ENCODE measurements at places on chromosomes 1 and 21.
A peak's percentile ranks its signal among the peaks of the same experiment; 100 is the strongest.

- H3K36me3 ChIP-seq, result peaks cover 2% of the 10 kb centered on the region
- no peaks in the 10 kb centered on the region for H3K27me3 ChIP-seq
- H3K4me3 ChIP-seq, result no peak overlapping the region
- H3K4me1 ChIP-seq, result no peaks in the 10 kb centered on the region
Measured at GRCh38 chr1:184596950-184597645, 157.6 kb downstream of the EDEM3 start.

DNA sequence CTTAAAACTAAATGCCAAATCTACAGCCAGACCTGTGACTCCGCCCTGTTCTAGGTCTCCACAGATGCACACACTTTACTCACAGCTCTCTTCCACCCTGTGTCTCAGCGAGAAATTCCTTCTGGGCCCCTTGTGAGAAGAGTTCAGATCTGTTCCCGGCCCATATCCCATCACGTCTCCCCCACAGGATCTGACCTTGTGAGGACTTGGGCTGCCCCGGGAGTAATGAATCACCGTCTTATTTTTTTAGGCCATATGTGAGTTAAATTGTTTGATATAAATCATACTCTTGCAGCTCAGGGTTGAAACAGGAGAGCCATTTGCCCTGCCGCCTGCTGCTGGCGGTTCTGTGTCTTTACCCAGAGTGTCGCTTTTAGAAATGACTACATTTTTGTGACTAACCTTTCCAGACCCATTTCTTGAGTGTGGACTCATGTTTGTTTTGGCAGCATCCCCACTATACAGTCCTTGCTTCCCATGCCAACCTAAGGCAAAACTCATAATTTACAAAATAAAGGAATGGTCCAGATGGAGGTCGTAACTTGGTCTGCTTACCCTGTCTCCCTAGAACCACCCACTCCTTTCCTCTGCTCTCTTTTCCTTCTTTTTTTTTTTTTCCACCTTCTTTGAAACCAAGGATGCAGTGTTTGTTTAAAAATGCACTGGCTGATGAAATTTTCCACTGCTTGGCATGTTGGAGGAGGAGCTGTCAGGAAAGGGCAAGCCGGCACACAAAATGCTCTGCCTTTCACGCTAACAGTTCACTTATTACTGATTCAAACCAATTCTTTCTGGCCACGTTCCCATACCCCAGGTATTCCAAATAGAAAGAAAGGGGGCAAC lies 98.0 kb upstream of the C1orf105 start:
- no peak overlapping the region for H3K4me3 ChIP-seq
- H3K27ac ChIP-seq, result peak overlapping the region; percentile 74
- H3K4me1 ChIP-seq, result no peaks in the 10 kb centered on the region
- peak; percentile 21 for DNase-seq
- H3K27me3 ChIP-seq, result no peaks in the 10 kb centered on the region

DNA sequence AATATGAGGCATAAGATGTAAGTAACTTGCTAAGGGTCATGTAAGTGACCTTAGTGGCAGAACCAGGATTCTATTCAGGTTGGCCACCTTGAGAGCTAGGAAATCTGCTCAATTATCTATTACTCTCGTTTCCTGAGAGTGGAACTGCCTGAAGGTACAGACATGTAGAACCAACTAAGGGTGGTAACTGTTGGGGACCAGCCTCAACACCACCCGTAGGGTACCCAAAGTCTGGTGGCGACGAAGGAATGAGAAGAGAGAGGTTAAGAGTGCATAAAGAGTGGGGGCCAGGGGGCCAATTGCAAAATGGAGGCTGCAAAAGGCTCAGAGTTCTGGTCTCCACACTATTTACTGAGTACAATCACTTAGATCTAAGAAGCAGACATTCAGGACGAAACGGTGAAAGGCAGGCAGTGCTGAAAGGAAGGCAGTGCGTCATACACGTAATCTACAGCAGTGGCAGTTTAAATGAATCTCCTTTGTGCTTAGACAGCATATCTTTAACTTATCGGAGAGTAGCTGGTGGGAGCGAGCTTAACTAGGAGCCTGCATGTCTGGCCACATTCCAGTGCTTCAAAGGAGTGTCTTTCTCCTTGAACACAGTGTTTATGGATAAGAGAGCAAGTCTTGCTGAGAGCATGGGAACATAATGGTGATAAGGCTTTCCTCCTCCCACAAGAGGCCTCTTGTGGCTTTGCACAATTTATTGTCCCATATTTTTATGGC lies 25.0 kb downstream of the SRSF4 start:
- no peak for DNase-seq
- peak overlapping the region; percentile 29 for H3K27ac ChIP-seq
- H3K36me3 ChIP-seq, result peaks cover 88% of the 10 kb centered on the region
- no peaks in the 10 kb centered on the region for H3K27me3 ChIP-seq
- H3K4me1 ChIP-seq, result no peaks in the 10 kb centered on the region

GRCh38 chr1:236110137-236110536 lies 32.2 kb upstream of the GPR137B start:
- no peaks in the 10 kb centered on the region for H3K27me3 ChIP-seq
- no peaks in the 10 kb centered on the region for H3K36me3 ChIP-seq
- no peaks in the 10 kb centered on the region for H3K4me1 ChIP-seq

GRCh38 chr1:232127190-232127589 lies 500.6 kb downstream of the DISC1 start:
- no peaks in the 10 kb centered on the region for H3K36me3 ChIP-seq
- H3K27ac ChIP-seq, result no peak overlapping the region
- H3K4me1 ChIP-seq, result no peaks in the 10 kb centered on the region
- no peak for DNase-seq

GRCh38 chr1:231219422-231220401 lies 21.3 kb upstream of the GNPAT start:
- H3K27me3 ChIP-seq, result no peaks in the 10 kb centered on the region
- no peak for DNase-seq
- H3K4me1 ChIP-seq, result no peaks in the 10 kb centered on the region
- H3K27ac ChIP-seq, result no peak overlapping the region
- H3K4me3 ChIP-seq, result no peak overlapping the region

DNA sequence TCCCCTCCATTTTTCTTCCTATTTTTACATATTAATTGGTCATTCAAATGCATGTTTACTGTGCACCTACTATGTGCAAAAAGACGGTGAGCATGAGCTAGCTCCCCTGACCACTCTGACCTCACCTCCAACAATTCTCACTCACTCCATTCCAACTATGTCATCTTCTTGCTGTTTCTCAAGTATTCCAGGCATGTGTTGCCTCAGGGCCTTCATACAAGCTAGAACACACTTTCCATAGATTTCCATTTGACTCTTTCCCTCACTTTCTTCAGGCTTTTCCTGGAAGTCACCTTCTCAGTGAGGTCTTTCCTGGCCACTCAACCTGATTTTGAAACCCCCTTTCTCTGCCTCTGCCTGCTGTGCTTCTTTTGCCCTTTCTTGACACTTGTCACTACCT lies 32.6 kb downstream of the CHIA start:
- no peaks in the 10 kb centered on the region for H3K36me3 ChIP-seq
- H3K4me3 ChIP-seq, result no peak overlapping the region
- no peaks in the 10 kb centered on the region for H3K4me1 ChIP-seq
- H3K27me3 ChIP-seq, result no peaks in the 10 kb centered on the region

GRCh38 chr1:233022246-233022645 lies 71.8 kb downstream of the NTPCR start:
- no peaks in the 10 kb centered on the region for H3K27me3 ChIP-seq
- H3K4me3 ChIP-seq, result no peak overlapping the region
- H3K4me1 ChIP-seq, result peaks cover 26% of the 10 kb centered on the region
- H3K36me3 ChIP-seq, result no peaks in the 10 kb centered on the region

GRCh38 chr21:35614396-35614921 lies 445.9 kb downstream of the SETD4 start:
- no peak overlapping the region for H3K4me3 ChIP-seq
- no peaks in the 10 kb centered on the region for H3K4me1 ChIP-seq
- DNase-seq, result no peak
- no peak overlapping the region for H3K27ac ChIP-seq

- H3K4me3 ChIP-seq, result peak overlapping the region; percentile 18
- no peaks in the 10 kb centered on the region for H3K36me3 ChIP-seq
- peak overlapping the region; percentile 49 for H3K27ac ChIP-seq
Measured at GRCh38 chr1:234969581-234970400, 158.8 kb downstream of the TOMM20 start.

DNA sequence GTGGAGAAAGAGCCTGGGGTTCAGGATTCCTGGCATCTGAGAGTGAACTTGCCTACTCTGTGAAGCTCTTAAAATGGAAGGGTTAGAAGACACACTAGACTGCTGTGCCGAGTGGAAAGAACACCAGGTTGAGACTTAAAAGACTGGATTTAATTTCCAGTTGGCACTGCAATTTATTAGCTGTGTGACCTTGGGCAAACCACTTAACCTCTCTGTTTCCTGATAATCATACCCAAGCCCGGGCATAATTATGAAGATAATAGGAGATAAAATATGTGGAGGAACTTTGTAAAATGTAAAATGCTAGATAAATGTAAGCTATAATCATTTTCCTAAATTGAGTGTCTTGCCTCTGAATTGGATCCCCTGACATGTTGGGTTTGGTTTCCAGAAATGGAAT lies 4.7 kb upstream of the LHX4 start:
- H3K4me1 ChIP-seq, result peaks cover 15% of the 10 kb centered on the region
- no peaks in the 10 kb centered on the region for H3K36me3 ChIP-seq

DNA sequence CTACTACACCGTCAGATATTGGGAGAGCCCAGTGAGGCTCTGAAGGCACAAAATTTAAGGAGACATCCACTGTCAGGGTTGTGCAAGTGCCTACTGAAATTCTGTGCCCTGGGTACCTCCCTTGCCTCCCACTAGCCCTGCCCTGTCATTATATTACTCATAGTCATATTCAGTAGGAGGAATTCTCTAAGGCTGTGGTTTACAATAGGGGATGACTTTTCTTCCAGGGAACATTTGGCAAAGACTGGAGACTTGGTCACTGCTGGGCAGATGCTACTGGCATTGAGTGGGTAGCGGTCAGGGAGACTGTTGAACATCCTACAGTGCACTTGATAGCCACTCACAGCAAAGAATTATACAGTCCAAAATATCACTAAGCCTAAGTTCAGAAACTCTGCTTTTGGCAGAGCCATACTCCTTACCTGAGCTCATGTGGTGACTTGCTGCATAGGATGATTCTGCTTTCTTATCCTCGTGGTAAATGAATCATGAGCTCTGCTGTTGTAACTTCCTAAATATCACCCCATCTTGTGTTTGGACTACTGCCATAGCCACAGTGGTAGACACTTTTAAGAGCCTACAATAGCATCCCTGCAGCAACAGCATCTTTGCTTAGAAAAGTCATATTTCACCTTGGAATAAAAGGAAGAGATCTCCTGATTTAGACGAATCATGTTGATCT lies 563.4 kb upstream of the PLXNA2 start:
- no peak overlapping the region for H3K27ac ChIP-seq
- DNase-seq, result no peak
- H3K27me3 ChIP-seq, result no peaks in the 10 kb centered on the region
- H3K36me3 ChIP-seq, result no peaks in the 10 kb centered on the region

- peaks cover 25% of the 10 kb centered on the region for H3K36me3 ChIP-seq
- no peaks in the 10 kb centered on the region for H3K4me1 ChIP-seq
- no peak for DNase-seq
Measured at GRCh38 chr1:151898519-151898991, 10.8 kb downstream of the THEM4 start.

DNA sequence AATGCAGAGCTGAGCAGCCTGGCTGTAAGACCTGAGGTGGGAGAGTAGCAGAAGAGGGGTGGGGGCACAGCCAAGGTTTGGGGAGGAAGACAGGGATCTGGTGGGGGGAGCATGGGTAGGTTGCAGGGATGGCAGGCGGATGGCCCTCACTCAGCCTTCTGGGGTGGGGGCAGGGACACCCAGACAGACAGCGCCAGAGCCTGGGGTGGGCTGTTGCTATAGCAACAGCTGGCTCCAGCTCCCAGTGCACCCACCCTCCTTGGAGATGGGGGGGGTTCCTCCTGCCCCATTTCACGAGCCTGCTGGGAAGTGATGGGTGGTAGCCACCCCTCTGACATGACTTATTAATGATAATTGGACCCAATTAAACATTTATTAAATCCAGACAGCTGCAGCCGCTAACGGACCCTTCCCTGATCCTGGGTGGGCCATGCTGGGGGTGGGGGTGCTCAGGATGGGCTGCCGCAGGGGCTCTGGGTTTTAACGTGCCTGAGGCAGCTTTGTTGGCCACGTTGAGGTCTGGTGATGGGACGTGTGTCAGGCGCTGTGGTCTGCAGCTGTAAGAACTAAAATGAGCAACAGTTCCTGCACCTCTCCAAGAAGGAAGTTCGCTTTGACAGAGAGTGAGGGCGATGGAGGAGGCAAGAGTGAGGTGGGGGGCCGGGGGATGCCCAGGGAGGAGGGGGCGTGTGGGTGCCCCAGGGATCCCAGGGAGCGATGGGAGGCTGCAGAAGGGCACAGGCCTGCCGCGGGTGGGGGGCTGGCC lies 19.4 kb downstream of the AGRN start:
- no peak overlapping the region for H3K27ac ChIP-seq
- no peak for DNase-seq
- H3K4me1 ChIP-seq, result peaks cover 19% of the 10 kb centered on the region
- H3K4me3 ChIP-seq, result no peak overlapping the region

DNA sequence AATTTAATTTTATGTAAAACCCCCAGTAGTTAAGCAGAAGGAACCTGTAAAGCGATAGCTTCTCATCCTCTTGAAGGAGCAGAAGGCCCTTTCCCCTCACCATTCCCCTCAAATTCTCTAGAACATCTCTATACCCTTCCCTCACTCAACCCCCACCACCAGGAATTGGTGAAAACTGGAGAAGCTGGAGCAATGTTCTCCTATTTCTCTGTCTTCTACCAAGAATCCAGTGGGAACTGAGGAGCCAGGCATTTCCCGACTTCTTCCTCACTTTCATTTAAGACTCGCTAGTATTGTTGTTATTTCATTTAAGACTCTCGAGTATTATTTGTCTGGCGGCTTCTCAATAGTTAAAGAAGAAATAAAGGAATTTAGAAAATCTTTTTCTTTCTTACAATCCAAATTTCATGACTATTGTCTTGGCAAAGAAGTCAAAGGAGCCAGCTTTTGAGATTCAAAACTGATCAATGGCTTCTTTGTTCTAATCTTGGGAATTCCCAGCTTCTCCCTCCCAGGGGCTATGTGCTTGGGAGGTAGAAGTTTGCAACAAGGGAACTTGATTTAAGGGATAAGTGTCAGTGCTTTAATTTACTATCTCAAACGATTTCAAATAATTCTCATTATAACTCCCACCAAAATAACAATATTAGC lies 253.3 kb upstream of the ADGRL2 start:
- H3K27me3 ChIP-seq, result no peaks in the 10 kb centered on the region
- no peak for DNase-seq
- H3K27ac ChIP-seq, result no peak overlapping the region
- H3K4me3 ChIP-seq, result peak overlapping the region; percentile 18
- no peaks in the 10 kb centered on the region for H3K4me1 ChIP-seq
- H3K36me3 ChIP-seq, result no peaks in the 10 kb centered on the region

GRCh38 chr1:92482665-92483609 lies 3.8 kb downstream of the GFI1 start:
- H3K27ac ChIP-seq, result no peak overlapping the region
- H3K27me3 ChIP-seq, result peaks cover 88% of the 10 kb centered on the region
- DNase-seq, result no peak
- H3K36me3 ChIP-seq, result no peaks in the 10 kb centered on the region
- peak overlapping the region; percentile 4 for H3K4me3 ChIP-seq
- no peaks in the 10 kb centered on the region for H3K4me1 ChIP-seq

GRCh38 chr1:152836870-152837269 lies 5.8 kb upstream of the LCE6A start:
- no peak overlapping the region for H3K4me3 ChIP-seq
- H3K27me3 ChIP-seq, result no peaks in the 10 kb centered on the region
- DNase-seq, result no peak
- H3K4me1 ChIP-seq, result no peaks in the 10 kb centered on the region

Measured in tibial nerve (tissue), 4 donors.